ENCODE measurements at places on chromosomes 7 and 10. TPM values are rescaled to one million over a fixed set of nuclear protein-coding genes. Genes with fewer than 3 reads are reported as not detected.

DNA sequence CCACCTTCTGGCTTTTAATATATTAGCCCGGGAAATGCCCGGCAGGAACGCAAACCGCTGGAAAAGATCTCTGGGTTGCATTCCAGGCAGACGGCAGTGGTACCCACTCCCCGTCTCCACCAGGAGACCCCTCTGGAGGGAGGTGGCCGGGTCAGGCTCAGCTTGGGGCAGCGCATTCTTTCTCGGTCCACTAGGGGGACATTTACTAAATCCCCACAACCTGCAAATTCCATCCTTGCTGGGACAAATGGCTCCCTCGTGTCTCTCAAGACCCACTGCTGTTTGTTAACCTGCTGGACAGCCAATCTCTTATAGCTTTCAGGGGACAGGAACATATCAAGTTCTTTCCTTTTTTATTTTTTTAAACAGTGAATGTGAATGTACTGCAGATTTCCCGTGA lies 45.8 kb upstream of the CARD11 start:
- no peak for DNase-seq

DNA sequence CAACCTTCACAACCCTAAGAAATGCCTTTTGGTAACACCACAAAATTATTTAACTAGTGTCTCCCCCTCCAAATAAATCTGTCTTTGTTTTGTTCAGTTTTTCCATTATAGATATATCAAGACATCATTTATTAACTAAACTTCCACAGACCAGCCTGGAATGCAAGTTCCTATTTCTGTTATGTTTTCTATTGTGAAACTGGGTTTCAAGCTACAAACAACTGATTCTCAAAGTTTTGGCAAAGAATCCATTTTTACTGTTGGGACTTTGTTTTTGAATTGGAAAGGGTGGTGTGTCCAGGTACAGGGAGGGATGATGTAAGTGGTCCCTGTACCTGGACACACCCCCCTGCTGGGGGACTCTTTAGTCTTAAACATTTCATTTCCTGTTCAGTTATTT lies 36.2 kb downstream of the STAMBPL1 start:
- DNase-seq, result no peak

- no peak for DNase-seq
These were observed 196.8 kb downstream of the SKAP2 start for GRCh38 chr7:26667514-26668133.

GRCh38 chr7:124915242-124915641 lies 14.4 kb downstream of the POT1 start:
- DNase-seq, result no peak

DNA sequence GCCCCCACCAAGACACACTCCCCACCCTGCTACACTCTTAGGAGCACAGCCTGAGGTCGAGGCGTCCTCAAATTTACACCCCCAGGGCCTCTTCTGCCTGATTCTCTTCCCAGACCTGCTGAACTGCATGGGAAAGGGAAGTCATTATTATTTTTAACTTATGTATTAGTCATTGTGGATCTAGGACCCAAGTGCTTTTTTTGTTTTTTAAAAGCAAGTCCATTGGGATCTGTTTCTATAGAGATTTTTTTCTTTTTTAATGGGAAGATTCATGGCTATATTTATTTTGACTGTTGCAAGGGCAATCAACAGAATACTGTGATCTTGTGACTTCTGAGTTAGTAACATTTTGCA lies 203.8 kb downstream of the ZMYND11 start:
- DNase-seq, result no peak

GRCh38 chr10:7687228-7687907 lies 15.7 kb upstream of the ITIH2 start:
- DNase-seq, result no peak

- DNase-seq, result no peak
These were observed 76.2 kb upstream of the CCDC71L start for GRCh38 chr7:106737202-106737562.

- no peak for DNase-seq
These were observed 21.0 kb upstream of the ABI1 start for GRCh38 chr10:26881600-26882331.

DNA sequence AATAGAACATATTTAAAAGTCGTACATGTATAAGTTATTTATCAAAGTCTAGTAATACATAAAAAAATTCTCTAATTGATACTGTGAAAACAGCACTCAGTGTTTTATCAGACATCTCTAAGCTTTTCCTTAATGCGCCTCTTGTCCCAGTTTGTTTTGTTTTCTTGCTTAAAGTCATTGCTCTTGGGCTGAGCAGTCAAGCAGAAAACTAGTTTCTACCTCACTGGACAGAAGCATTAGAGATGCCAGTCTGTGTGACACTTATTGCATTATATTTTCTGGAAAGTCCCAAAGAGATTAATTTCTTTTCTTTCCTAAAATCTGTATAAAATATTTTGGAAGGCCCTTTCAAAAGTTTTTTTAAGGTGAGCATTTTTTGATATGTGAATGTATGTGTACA lies 236.2 kb downstream of the PCLO start:
- DNase-seq, result no peak

DNA sequence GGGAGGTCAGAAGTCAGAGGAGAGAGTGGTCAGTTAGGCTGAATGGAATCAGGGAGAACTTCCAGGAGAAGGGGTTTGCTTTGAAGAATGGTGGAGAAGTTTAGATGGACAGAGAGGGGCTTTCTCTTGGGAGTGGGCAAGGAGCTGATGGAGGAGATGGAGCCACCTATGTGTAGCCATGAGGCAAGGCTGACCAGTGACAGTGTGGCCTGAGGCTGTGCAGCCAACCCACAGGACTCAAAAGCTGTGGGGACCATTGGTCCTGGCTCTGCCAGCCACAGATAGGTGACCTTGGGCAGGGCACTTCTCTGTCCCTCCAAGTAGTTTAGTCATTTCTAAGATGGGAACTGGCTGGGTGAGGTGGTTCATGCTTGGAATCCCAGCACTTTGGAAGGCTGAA lies 18.7 kb downstream of the NEURL1 start:
- DNase-seq, result peak; percentile 55

- DNase-seq, result no peak
These were observed 37.0 kb downstream of the ADAP1 start for GRCh38 chr7:917255-918117.

Gene STOX1
- total RNA-seq, result 8.1 TPM

Gene IFIT1B
- not detected for total RNA-seq

Gene ZNF680
- 10.3 TPM for total RNA-seq

Gene LRWD1
- total RNA-seq, result 14.8 TPM

Gene MMS19
- 38.0 TPM for total RNA-seq

Gene TEX36
- total RNA-seq, result not detected

Gene EPHB6
- total RNA-seq, result 6.3 TPM
